ENCODE measurements at places on chromosomes 6 and 20.

DNA sequence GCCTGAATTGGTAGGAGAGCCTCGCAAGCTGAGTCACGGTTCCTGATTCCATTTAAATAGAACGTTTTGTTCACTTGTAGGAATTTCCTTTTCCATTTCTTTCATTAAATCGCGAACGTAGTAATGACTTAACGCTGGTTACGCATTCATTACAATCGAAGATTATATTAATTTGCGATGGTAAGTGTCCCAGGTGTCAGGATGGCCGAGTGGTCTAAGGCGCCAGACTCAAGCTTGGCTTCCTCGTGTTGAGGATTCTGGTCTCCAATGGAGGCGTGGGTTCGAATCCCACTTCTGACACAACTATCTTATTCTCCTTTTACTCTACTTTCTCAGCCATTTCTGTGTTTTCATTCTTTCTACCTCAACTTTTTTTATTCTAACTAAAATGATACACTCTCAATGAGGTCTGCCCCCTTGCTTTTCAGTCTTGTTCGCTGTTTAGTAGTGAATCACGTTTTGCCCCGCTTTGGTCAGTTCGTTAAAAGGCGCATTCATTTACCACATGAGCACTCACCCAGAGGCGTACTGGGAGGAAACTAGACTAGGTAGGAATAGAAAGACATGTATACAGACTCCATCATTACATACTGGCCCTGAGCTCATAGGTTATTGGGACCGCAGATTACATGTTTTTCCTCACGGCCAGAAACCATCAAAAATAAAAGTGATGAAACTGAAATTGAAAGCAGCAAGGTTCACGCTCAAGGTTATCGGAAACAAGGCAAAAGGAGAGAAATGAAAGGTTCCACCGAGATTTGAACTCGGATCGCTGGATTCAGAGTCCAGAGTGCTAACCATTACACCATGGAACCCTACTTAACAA lies 17.3 kb upstream of the TRIM27 start:
- peak; percentile 78 for DNase-seq

- no peak for DNase-seq
These were observed 364.2 kb downstream of the SYNE1 start for GRCh38 chr6:152273002-152273401.

DNA sequence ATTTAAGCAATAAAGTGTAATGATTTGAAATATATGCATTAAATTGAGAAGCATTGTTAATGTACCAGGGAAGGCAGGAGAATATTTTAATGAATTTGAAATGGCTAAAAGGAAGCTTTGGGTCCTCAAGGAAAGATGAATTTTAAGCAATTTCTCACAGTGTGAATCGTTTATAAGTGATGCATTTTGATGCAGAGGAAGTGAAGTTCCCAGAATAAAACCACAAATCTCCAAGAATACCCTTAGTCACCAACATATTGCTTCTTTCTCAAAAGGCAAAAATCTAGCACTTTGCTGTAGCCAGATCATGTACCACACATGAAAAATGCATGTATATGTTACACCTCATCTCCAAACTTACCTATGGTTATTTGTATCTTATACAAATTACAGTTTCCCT lies 11.7 kb downstream of the TPD52L1 start:
- DNase-seq: no peak

- DNase-seq: no peak
These were observed 280.8 kb downstream of the FOXA2 start for GRCh38 chr20:22303523-22303922.

GRCh38 chr20:17823409-17824144 lies 123.8 kb downstream of the BANF2 start:
- DNase-seq: no peak

DNA sequence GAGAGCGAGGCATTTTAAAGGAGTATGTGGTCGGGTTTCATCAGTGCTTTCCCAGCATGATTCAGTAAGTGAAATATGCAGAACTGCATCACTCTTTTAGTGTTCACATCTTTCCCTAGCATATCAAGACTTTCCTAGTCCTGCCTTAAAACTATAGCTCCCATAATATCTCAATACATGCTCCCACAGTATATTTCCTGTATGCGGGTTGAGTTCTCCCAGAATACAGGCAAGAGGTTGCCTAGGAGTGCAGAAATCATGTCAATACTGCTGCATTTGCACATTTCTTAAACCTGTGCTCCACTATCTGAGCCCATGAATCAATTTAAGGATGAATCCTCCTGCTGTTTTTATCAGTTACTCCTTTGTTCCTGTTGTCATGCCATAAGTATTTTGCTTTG lies 386.6 kb upstream of the SLC35B3 start:
- no peak for DNase-seq

GRCh38 chr6:21026576-21027273 lies 492.5 kb downstream of the CDKAL1 start:
- no peak for DNase-seq

GRCh38 chr6:94065707-94066337 lies 646.5 kb upstream of the EPHA7 start:
- DNase-seq: no peak

- no peak for DNase-seq
These were observed 1212.1 kb upstream of the CITED2 start for GRCh38 chr6:140586426-140587061.

- DNase-seq: no peak
These were observed 172.2 kb upstream of the SNX9 start for GRCh38 chr6:157650801-157651200.

DNA sequence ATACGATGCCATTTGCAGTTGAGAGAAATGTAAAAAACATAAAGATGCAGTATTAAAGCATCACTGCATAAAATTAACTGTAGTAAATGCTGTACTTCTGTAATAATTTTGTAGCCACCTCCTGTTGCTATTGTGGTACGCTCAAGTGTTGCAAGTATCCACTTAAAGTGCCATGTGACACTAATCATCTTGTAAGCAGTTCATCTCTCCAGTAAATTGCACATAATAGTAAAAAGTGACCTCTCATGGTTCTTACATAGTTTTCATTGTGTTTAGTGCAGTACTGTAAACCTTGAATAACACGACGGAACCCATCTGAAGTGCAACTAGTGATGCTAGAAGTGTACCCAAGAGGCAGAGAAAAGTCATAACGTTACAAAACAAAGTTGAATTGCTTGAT lies 190.1 kb upstream of the VGLL2 start:
- DNase-seq: no peak

DNA sequence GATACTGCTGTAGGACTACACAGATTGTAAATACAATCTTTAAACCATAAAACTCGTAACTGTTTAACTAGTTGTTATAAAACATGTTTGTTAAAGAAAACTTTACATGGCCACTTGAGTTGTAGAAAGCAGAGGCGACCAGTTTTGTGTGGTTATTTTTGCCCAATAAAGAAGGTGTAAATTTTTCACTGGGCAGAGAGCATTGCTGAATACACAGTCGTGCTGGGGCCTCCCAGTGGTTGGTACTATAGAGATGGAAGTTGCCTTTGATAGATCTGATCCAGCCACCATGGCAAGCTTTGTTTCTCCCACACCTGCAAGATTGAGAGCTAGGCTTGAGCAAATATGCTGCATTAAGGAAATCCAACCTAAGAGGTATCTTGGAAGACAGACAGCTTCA lies 34.0 kb upstream of the YWHAB start:
- DNase-seq: no peak

GRCh38 chr6:165118736-165119135 lies 190.7 kb downstream of the C6orf118 start:
- DNase-seq: no peak

DNA sequence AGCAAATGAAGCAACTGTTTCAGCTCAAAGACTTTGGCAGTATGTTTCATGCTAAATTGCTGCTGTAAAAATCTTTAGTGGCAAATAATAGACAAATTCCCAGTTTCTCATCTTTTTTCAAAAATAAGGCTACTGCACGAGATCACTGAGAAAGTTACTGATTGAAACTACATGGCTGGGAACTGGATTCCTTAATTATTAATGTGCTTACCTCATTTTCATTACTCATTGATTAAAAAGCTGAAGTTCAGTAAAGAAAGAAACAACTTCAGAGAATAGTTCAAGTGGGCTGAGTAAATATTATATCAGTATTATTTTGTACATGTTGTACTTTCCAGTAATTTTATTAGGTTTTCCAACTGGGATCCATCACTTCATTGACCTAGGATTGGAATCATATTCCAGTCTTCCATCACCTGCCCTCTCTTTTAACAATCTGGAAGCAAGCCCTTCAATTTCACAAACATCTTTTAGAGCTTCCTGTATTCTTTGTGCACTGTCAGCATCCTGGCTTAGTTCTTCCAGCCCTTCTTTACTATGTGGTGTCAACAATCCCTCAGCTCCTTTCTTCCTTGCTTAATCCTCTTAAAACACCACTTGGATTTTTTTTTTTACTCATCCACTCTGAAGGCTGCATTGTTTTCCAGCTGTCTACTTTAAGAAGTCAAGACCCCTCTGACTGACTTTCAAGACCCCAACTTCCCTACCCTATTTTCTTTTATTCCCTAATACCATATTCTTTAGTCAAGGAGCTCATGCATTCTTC lies 4.3 kb downstream of the MEI4 start:
- no peak for DNase-seq

- DNase-seq: no peak
These were observed 311.5 kb downstream of the LAMA2 start for GRCh38 chr6:129194306-129194941.

DNA sequence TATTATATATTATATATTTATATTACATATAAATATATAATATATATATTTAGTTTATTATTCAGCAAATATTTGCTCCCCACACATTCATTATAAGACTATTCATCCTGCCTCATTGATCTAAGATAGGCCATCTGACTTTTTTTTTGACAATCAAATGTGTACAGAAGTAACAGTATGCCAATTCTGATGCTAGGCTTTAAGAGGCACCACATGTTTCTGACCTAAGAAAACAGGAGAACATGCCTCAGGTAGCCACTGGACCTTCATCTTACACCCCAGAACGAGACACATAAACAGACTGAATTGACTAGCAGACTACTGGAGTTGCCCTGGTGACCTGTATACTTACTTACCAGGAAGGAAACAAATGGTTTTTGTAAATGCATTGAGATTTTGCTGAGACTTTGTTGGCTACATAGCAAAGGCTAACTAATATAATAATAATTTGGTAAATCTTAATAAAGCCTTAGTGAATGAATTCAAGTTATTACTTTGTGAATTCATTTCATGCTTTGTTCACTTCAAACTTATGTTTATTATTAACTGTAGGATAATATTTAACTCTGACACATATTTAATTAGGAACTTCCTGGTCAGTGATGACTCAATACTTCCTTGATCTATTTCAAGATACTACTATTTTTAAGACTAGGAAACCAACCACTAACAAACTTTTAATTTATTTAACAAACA lies 13.4 kb upstream of the MYO6 start:
- no peak for DNase-seq

DNA sequence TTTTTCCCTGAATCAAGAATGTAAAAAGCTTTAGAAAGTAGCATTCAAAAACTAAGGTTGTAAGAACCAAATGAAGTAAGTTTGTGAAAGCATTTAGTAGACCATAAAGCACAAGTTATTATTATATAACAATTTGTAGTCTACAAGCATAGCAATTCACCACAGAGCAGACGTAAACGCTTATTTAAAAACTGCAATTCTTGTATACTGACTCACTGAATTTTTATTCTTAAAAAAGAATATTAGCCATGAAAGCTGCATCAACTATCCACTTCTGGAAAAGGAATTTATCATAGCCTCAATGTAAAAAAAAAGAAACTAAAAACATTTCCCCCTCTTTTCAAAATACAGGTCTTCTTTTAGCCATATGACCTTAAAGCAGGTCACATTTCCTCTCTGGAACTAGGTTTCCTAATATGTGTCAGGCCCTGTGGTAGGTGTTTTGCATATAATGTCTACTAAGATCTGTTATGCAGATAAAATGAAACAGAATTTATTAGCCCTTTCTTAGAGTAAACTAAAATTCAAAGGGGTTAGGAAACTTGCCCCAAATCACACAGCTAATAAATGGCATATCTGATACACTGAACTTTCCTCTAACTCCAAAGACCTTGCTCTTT lies 2.1 kb downstream of the MAP3K7 start:
- no peak for DNase-seq

DNA sequence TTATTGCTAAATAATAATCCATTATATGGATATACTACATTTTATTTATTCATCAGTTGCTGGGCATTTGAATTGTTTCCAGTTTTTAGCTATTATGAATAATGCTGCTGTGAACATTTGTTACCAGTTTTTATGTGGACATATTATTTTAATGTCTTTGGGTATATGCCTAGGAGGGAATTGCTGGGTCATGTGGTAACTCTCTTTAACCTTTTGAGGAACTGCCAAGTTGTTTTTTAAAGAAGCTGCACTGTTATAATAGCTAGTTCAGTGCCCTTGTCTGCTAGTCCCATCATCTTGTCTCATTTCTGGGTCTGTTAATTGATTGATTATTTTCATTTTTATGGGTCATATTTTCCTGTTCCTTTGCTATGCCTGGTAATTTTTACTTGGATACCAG lies 56.3 kb downstream of the FOXO3 start:
- no peak for DNase-seq

DNA sequence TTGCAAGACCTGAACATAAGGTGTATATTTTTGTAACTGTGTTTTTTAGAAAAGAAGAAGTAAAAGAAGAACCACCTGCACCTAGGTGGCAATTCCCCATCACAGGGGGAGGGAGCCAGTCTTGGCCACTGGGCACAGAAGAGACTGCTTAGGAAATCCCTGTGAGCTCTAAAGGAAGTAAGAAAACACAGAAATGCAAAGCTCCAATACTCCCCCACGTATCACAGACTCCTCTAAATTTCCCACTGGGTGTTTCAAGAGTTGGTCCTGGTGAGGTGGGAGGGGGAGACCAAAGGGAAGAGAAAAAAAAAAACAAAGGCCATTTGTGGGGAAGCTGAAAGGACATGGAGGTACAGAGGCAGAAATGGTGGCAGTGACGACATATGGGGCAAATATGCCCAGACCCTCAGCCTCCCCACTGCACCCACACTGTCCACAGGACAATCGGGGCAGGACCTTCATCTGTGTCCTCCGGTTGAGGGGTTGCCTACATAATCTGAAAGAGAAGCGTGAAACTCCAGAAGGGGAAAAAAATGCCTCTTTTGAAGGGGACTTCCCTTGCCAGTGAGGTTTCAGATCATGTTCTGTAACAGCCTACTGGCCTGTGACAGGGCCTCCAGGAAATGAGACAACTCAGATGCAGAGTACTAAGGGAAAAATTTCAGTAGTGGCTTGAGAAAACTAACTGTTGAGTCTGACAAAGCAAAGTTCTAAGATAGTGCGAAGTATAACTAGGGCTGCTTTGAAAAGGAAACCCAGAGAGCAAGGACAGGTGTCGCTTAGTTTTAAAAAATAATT lies 226.2 kb upstream of the MARCKS start:
- DNase-seq: no peak

DNA sequence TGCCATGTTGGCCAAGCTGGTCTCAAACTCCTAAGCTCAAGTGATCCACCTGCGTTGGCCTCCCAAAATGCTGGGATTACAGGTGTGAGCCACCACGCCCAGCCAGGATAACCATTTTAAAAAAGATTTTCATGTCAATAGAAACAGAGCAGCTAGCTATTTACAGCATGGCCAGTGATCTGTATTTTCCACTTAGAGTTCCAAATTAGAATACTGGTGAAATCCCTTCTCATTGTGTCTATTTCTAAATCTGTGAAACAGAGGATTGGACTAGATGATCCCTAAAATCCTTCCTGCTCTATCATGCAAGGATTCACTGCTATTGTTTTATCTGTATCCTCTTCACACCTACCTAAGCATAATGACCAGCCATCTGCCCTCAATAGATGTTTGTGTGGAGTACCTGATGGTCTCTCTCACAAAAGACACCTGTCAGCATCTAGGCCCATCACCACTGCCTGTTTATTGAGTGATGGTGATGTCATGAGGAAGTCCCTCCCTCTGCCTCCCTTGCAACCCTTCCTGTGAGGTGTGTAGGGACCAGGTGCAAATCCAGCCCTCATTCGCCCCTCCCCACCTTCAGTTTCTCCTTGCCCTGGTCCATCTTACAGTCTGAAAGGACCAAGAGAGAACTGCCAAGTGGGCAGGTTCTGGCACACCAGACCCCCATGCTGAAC lies 26.5 kb upstream of the SMIM29 start:
- no peak for DNase-seq

All from right forelimb (tissue), 1 donor.